HTR-8/SVneo (cell line): ENCODE measurements at places on chromosomes 5 and 9.

- no peak for DNase-seq
Observed at GRCh38 chr9:110199643-110200042, 8.3 kb downstream of the C9orf152 start.

- DNase-seq: no peak
Observed at GRCh38 chr9:137759117-137759516, 118.5 kb upstream of the CACNA1B start.

DNA sequence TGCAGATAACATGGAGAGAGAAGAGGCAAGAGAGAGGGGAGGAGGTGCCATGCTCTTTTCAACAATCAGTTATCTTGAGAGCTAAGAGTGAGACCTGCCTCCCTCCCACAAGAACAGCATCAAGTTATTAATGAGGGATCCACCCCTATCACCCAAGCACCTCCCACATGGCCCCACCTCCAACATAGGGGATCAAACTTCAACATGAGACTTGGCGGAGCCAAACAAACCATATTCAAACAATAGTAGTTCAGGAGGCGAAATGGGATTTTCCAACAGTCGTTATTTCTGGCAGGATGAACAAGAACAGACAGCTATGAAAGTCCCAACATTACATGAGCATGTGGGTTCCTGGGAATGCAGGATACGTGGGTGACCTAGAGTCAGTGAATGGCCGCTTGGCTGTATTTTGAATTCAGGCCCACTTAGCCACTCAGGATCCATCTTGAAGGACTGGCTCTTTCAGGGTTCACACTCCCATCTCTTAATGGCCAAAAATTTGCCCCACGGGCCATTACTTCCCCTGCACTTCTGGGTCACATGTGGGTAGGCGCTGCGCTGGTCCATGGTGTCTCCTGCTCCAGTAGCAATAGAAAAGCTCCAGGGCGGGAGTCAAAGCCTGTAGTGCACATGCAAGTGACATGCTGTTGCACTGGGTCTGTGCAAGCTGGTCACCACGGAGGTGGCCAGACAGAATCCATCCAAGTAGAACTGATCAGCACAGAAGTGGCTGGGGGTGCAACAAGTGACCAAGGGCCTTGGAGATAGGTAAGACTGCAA, 7.1 kb upstream of the FAF2 start:
- no peak for DNase-seq

DNA sequence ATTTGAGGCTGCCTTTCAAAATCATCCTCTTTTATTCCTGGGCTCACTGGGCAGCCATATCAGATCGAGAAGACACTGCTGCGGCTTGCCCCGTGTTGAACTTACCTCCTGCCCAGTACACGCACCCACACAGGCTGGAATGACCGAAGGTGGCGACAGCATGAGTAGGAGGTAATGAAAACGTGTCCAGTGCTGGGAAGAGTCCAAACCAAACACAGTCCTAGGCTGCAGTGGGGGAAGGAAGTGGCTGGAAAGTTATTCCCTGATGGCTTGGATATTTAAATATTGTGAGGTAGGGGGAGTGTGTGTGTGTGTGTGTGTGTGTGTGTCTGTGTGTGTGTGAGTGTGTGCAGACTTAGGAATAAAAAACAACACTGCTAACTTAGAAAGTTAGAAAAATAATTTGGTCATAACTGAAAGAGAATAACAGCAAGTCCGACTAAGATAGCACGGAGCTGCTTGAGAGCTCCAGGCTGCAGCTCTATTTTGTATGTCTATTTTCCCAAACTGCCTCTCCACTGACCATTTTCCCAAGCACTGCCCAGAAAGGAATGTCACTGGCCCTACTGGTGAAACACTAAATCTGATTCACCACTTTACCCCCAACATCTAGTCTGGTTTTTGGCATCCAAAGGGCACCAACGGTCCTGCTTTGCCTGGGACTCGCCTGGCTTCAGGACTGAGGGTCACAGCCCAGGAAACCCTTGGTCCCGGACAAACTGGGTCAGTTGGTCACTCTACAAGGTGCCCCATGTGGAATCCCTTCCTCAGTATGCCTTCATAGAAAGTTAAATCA, 41.2 kb downstream of the ANKH start:
- no peak for DNase-seq

- DNase-seq: peak; percentile 76
Observed at GRCh38 chr5:56112526-56113121, 117.9 kb upstream of the IL6ST start.

GRCh38 chr5:68745448-68745847, 348.4 kb upstream of the SLC30A5 start:
- DNase-seq: no peak

DNA sequence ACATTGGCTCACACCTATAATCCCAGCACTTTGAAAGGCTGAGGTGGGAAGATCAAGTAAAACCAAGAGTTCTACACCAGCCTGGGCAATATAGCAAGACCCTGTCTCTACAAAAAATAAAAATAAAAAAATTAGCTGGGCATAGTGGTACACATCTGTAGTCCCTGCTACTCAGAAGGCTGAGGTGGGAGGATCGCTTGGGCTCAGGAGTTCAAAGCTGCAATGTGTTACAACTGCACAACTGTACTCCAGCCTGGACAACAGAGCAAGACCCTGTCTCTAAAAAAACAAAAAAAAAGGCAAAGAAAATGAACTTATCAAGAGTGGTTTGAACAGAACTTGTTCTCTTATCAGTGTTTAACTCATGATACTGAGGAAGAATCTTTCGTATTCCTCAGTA, 29.3 kb downstream of the AP3B1 start:
- DNase-seq: no peak

- DNase-seq: no peak
Observed at GRCh38 chr9:8816361-8816760, 1016.8 kb upstream of the DMAC1 start.

DNA sequence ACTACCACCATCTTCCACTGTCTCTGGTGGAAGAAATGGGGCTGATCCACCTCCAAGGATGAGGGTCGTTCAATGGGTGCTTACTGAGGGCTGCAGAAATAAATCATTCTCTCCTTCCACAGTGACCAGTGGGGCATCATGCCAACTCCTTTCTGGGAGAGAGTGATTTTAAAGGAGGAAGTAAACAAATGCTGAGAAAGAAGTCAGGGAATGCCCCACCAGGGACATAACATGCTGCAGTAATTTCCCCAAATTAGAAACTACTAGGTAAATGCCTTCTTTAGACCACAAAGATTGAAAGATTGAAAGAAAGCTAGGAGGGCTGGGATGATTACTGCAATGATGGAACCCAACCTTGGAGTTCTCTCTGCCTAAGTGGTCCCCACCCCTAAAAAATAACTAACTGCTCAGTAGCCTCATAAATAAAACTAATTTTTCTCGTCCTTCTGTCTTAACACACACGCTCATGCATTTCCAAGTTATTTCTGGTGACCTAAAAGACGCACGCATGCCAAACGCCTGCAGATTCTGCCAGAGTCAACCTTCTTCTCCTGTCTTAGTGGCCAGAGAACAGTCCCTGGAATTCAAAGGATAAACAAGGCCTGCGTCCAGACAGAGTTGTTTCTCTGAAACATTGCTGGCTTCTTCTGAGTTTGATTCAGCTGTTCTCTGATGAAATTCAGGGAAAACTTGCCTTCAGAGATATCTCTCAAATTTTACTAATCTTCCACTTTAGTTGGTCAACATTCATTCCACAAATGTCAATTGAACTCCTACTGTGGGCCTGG, 250.0 kb downstream of the NR3C1 start:
- DNase-seq: no peak

GRCh38 chr9:129197978-129198318, 19.9 kb upstream of the IER5L start:
- DNase-seq: no peak

DNA sequence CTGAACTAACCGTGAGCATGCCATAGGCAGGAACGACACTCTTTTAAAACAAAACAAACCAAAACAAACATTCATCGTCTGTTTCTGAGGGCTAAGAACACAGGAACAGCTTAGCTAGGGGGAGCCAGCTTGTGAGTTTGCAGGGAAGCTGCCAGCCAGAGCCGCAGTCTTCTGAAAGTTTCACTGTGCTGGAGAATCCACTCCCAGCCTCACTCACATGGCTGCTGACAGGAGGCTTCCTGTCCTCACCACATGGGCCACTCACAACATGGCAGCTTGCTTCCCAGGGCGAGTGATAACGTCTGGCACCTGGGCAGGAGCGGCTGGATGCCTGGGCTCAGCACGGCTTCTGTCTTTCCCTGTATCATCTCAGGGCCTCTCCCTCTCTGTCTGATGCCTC, 275.2 kb downstream of the MSX2 start:
- no peak for DNase-seq

DNA sequence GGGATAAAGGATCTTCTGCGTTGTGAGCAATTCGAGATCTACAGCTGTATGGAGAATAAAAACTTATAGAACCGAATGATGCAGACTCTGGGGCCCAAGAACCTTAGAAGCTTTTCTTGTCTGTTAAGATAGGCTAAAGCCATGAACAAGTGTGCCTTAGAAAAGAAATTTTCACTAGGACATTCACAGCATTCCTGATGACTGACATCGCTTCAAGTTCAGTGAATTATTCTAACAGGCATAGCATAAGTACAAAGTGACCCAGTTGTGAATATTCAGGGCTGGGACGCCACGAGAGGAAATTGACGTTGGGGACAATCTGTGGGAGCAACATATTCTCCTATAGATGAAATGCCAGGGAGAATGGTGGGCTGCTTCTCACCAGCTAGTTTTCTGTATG, 32.0 kb upstream of the PANK3 start:
- no peak for DNase-seq

DNA sequence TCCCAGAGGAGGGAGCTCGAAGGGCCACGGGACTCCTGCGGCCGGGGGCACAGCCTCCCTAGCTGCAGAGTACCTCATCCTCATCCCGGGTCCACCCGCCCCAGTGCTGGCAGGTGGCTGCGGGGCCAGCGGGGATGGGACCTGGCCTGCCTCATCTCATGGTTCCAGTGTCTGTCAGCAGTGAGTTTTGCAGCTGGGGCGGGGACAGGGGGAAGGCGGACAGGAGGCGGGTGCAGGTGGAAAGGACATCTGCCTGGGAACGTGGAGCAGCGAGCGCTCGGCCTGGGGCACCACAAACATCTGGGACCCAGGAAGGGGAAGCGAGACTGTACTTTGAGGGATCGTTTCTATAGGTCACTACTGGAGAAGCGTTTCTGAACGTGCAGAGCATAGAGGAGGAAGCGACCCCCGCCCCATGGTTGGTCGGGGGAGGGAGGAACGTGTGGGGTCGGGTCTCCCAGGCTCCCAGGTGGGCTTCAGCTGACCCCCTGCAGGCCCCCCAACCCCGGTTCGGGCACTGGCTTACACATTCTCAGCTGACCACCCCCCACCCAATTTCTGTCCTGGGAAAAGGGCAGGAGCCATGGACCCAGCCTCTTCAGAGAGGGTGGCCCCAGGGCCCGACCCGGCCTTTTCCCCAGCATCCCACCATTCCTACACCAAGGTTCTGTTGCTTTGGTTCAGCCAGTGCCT, 56.5 kb upstream of the NOTCH1 start:
- DNase-seq: no peak

DNA sequence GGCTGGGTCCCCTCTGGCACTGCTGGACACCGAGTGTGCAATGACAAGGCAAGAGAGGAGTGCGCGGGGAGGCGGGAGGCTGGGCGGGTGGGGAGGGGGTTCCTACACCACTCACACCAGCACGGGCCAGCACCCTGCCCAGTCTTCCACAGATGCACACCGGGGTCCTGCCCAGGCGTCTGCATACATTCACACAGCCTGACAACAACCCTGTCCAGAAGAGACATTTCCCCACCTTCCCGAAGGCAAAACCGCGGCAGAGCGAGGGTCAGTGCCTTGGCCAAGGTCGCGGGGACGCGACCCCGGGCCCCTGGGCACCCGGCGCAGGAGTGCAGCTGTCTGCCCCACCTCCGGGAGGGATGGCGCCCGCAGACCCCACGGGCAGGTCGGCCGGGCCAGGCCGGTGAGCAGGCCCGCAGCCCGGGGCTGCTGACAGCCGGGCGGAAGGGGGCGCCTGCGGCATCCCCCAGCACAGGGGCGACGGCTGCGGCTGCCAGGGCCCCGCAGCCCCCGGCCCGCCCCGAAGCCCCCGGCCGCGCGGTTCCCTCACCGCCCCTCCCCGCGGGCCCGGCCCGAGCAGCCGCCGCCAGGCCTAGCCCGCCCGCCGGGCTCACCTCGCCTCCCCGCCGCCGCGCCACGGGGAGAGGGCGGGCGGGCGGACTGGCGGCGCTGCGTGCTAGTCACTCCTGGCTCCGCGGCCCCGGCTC, 496 bp downstream of the MAPK9 start:
- DNase-seq: peak; percentile 19

DNA sequence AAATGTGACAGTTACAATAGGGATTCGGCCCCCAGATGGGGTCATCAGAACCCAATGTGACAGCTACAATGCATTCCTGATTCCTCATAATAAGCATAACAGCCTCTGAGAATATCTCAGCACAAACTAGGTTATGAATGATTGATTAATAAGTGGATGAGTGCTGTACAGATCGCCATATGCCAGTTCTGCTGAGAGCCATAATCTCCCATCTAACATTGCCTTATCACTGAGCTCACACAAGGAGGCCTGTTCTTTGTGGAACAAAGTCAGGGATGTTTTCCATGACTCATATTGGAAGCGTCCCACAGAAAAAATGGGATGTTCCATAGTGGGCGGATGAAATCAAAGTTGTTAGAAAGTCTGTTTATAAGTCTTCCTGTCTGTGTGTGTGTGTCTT, 89.6 kb downstream of the KIF4B start:
- no peak for DNase-seq

- no peak for DNase-seq
Observed at GRCh38 chr5:111229871-111230810, 6.0 kb downstream of the CAMK4 start.

- DNase-seq: no peak
Observed at GRCh38 chr5:65363499-65363898, 118.2 kb downstream of the ADAMTS6 start.

DNA sequence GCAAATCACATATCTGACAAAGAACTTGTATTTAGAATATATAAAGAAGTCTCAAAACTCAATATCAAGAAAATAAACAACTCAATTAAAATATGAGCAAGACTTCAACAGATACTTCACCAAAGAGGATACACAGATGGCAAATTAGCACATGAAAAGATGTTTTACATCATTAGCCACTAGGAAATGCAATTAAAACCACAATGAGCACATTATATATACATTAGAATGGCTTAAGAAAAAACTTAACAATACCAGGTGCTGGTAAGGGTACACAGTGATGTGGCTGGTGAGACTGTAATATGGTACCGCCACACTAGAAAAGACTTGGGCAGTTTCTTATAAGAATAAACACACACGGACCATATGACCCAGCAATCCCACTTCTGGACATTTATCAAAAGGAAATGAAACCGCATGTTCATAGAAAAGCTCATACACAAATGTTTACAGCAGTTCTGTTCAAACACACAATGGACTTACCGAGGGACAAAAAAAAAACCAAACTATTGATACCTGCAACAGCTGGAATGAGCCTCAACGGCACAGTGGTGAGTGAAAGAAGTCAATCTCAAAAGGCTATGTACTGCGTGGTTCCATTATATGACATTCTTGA, 27.6 kb downstream of the SEMA4D start:
- no peak for DNase-seq

GRCh38 chr5:172744123-172745104, 26.6 kb downstream of the DUSP1 start:
- DNase-seq: no peak

- DNase-seq: no peak
Observed at GRCh38 chr9:19741178-19741577, 47.7 kb downstream of the SLC24A2 start.

- no peak for DNase-seq
Observed at GRCh38 chr5:94347130-94347529, 271.3 kb downstream of the KIAA0825 start.

GRCh38 chr5:40204144-40204543, 475.6 kb upstream of the PTGER4 start:
- no peak for DNase-seq

GRCh38 chr9:76537150-76537646, 78.2 kb downstream of the GCNT1 start:
- no peak for DNase-seq

- no peak for DNase-seq
Observed at GRCh38 chr9:16138561-16139491, 586.0 kb downstream of the CCDC171 start.
